Lung (tissue), 17 donors: ENCODE measurements at places on chromosomes 3 and 15.

DNA sequence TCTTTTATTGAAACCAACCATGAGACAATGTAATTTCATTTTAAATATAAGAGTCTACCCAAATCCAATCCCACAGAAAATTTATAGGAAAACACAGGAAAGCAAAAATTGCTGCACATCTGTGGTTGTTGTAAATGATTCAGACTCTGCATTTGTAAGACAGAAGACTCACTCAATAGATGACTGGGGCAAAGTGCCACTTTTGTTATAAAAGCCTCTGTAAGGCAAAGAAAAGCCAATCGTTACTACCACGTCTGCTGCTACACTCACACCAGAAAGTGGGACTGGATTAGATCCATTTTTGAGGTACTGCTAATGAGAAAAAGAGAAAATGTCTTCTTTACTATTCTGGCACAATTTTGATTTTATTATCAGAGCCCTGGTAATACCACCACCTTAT is 74.9 kb downstream of the SEMA6D start:
- DNase-seq = no peak

DNA sequence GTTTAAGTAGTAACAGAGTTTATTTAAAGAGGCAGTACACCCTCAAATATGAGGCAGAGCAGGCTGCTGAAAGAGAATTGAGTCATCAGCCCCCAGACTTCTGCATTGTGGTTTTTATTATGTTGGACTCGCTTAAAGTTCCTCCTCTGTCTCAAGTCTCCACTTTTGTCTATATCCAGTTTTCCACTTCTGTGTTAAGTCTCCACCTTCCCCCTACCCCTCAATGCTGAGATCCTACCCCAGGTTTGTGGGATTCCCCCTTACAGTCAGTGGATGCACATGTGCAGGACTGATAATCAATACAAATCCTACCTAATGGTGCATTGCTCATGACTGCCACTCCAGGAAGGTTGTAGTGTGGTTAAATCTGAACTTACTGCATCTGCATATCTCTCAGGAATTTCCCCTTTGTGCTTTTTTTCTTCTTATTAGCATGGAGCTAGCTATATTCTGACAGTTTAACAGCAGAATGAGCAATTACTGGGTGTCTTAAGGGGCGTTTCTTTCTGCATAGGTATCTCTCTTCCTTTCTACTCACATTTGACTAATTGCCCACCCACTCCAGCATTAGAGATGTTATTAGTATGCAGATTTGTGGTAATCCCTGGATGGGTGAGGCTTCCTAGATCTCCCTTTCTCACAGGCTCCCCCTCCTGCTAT is 11.9 kb upstream of the CD200R1L start:
- DNase-seq = no peak

DNA sequence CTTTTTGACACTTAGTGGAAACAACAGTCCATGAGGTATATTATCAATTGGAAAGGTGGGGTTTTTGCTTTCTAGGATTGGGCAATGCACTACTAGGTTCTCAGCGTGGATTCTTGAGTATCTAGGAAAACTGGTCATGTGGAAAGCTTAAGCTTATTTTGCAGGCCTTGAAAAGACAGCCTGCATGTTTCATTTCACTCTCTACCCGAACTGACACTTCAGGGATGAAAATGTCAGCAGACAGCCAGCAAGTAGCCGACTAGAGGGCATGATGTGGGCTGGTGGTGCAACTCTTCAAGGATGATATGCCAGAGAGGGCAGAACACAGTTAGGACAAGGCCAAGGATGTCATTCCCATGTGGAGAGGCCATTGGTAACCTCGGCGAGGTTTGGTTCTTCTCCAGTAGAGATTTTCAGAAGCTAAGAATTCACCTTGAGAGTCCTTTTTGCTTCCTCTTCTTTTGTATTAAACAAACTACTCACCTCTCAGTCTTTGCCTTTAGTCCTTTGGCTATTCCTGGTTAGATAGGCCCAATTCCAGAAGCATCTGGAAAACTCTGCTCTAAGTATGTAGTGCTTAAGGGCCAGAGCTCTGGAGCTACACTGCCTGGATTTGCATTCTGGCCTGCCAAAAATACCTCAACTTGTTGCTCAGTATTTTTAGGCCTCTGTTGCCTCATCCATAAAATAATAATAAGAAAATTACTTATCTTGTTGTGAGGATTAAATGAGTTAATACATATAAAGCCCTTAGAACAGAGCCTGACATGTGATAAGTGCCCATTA is 17.9 kb downstream of the LPP start:
- no peak for DNase-seq

- DNase-seq = no peak
These were observed 32.2 kb upstream of the MUC13 start for GRCh38 chr3:124966521-124967445.

GRCh38 chr3:58112185-58112535 is 98.6 kb downstream of the DNASE1L3 start:
- DNase-seq = no peak

DNA sequence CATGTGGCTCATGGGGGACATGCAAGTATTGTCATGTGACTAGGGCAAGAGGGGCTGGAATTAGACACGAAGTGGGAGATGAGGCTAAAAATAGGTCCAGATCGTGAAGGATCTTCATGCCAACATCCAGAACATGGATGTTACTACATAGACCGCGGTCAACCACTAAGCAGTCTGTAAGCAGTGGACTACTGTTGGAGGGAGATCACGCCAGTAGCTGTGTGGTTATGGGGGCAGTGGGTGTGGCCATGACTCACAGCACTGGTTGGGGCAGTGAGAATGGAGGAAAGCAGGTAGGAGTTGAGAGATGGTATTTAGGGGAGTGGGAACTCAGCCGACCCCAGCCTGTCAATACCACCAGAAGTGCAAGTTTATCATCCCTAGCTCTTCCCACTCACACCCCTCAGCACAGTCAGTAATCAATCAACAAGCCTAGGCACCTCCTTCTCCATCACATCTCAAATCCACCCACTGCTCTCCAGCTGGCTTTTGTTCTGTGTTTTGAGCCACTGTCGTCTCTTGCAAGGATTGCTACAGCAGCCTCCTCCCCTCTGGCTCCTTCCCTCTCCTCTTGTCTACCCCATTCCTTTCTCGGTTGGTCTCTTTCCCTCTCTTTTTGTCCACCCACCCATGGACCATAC is 107.2 kb upstream of the ABHD17C start:
- DNase-seq = peak; percentile 3

DNA sequence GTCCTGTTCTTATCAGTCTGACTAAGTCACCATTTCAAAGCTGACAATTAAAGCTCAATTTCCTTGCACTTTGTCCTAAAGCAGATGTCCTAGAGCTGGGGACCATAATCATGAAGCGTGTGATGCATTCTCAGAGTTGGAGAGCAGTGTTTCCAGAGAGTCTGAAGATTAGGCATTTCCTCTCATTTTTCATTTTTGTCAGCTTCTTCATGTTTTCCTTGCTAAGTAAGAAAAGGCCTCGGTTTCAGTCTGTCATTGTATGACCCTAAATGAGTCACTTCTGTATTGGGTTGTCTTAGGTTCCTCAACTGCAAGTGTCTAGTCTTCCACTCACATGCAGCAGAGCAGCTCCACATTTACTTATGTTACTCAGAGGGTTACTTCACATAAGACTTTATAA is 257.2 kb upstream of the TPRG1 start:
- DNase-seq = peak; percentile 35

DNA sequence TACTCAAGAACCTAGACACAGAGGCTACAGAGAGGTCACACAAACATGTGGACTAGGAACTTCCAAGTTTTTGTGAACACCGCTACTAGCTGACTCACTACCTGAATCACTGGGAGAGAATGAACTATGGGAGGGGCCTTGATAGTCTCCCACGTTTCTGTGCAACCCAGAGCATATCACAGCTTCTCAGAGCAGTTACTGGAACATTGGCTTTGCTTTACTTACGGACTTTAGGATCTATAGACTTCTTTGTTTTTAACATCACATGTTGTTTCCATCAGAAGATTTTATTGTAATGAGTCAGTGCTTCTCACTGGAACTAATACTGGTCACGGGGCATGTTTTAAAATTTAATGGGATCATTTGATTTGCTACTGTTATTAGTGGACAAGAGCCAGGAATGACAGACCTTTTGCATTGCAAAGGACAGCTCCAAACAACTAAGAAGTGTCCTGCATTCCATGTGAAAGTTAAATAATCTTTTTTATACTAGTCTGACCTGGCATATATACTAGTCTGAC is 35.6 kb downstream of the RTP4 start:
- DNase-seq = no peak

DNA sequence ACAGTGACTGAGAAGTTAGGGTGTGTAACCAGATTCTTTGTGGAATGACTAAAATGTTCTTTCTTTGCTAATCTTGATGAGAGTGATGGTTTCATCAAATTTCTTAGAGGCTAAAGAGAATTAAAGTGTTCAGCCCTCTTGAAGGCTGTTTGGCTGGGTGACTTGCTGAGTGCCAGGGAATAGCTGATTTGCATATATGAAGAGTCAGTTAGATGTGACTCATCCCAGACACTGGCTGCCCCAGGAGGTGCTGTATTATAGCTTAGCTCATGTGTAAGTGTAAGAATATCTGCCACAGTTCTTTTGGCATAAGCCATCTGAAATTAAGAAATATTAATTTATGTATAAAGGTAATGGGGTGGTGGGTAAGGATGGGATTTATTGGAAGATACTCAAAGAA is 535.1 kb downstream of the NLGN1 start:
- no peak for DNase-seq

GRCh38 chr3:100073714-100074307 is 40.5 kb downstream of the FILIP1L start:
- DNase-seq = peak; percentile 70

- peak; percentile 64 for DNase-seq
These were observed 627 bp upstream of the PLS1 start for GRCh38 chr3:142595581-142595950.

DNA sequence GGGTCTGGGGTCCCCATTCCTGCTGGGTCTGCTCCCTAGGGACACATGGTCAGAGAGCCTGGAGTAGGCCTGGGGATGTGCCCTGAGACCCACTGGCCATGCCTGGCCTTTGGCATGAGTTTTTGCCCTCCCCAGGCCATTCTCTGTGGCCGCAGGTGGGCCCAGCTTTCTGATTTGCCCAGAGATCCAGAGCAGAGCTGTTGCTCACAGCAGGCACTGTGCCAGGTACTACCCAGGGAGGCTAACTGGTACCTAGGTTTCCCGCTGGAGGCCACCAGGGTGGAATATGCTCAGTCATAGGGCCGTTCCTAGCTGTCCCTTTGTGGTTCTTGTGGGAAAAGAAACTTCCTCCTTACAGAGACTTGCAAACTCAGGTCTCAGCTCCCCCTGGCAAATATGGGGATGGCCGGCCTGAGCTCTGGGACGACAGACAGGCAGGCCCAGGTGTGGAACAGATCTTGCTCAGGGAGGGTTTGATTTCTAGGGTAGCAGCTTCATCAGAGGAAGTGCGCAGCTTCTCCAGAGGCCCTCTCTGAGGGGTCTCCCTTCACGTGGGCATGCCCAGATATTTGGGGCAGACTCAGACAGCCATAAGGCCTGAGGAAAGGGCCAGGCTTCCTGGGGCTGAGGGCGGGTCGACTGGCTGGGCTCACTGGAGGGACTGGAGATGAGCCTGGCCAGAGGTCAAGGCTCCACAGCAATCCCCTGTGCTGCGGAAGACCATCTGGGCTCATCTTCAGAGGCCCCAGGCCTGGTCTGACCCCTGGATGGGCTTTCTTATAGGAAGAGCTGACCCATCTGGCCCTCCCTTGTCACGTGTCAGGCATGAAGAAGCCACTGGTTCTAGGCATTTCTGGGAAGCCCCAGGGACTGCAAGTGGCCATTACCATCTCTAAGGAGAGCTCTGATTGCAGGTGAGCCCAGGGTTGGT is 28.0 kb downstream of the ACAA1 start:
- DNase-seq = peak; percentile 5

DNA sequence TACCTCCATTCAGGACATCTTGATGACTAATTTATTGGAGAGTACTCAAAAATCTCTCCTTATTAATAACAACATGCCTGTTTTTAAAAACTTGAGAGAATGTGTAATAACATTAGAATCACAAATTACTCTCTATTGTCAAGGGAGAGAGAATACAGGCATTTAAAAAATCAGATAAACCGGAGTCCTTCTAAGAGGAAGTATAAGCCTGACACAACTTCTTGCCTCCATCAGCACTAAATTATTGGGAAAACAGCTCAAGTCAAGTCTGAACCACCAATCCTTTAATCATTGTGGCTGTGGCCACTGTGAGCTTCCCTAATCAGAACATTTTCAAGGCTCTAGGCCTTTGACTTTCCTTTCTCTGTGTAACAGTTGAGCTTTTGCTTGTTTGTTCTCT is 38.0 kb downstream of the SSR3 start:
- DNase-seq = no peak

- DNase-seq = no peak
These were observed 116.1 kb downstream of the PDE8A start for GRCh38 chr15:85097725-85098124.

DNA sequence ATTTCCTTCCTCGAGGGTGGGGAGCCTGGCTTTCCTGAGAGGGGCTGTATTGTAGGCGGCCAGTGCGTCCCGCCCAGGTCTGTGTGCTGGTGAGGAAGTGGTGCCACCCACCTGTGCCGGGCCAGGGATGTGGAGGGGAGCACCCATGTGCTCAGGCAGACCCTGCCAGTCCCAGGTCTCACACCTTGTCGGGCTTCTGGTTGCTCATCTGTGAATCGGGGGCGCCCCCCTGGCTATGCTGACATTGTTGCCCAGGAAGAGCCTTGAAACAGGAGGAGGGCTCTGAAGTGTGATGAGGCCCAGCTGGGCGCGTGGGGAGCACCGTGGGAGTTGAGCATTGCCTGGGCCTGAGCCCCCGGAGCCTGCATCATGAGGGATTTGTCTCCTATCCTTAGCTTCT is 4.8 kb downstream of the FBLN2 start:
- DNase-seq = no peak

GRCh38 chr3:155730843-155731242 is 14.0 kb downstream of the PLCH1 start:
- no peak for DNase-seq

- DNase-seq = no peak
These were observed 165.1 kb downstream of the NSMCE3 start for GRCh38 chr15:29104566-29104880.

GRCh38 chr15:50164458-50164857 is 17.5 kb upstream of the SLC27A2 start:
- no peak for DNase-seq

- no peak for DNase-seq
These were observed 44.9 kb upstream of the TSEN2 start for GRCh38 chr3:12439161-12439940.

- no peak for DNase-seq
These were observed 18.4 kb upstream of the RAD18 start for GRCh38 chr3:8981700-8982099.

- no peak for DNase-seq
These were observed 30.6 kb downstream of the CCDC14 start for GRCh38 chr3:123930445-123930844.

DNA sequence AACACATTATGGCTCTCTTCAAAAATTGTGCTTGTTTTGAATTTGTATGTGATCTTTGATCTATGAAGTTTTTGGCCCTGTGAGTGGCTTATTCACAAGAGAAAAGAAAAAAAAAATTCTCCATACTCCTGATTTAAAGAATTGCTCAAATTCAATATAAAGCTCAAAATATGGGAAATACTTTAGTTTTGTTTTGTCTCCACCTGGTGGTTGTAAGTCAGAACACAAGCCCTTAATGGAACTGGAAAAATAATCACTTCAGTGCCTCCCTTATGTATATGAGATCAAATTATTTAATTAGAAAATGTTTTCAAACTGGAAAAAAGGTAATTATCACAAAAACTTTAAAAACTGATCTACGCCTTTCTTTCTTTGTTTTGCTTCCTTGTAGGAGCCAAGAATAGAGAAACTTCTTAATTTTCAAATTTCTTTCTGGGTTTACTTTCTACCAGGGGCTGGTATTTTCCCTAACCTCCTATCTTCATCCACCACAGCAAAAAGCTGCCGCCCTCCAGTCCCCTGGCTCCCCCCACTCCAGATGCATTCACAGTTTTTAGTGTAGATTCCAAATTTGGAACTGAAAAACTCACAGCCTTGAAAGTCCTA is 50.6 kb downstream of the SERP1 start:
- peak; percentile 81 for DNase-seq
